Stimulated activated CD8-positive, alpha-beta memory T cell treated with anti-CD3 and anti-CD28 coated beads, Interleukin-7, amount 100 ng/mL, for 1 hour (primary cell): ENCODE measurements at places on chromosomes 6 and 20.

DNA sequence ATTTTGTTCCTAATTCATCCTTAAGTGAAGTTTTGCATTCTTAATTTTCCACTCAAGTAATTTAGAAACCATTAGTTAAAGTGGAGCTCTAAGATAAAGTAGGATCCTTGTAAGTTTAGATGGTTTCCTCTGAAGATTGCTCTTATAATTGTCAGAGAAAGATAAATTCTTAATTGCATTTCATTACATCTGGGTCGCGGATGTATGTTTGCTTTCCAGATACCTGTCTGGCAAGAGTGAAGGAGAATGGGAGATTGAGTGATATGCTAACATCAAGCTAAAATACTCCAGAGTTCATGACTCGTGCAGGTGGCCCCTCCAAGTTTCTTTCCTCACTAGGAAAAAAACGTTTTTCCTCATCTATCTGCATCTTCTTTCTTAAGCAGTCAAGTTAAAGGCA is 361.8 kb downstream of the DOK5 start:
- DNase-seq, result no peak

GRCh38 chr20:54566031-54566688 is 90.8 kb downstream of the DOK5 start:
- no peak for DNase-seq

DNA sequence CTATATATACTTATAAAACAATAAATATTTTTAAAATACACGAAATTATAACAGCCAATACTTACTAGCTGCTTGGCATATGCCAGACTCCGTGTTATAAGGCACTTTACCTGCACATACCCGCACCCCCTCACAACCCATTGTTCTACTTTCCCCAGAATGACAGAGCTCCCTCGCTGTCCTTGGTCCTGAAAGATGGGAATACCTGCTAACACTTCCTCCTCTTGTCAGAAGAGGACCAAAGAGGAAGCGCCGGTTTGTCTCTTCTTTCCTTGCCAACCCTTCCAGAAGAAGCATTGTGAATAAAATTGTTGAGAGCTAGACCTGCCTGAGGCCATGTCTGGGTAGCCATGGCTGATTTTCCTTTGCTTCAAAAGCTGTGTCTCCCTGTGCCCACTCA is 149.3 kb downstream of the PTPRT start:
- DNase-seq, result no peak

DNA sequence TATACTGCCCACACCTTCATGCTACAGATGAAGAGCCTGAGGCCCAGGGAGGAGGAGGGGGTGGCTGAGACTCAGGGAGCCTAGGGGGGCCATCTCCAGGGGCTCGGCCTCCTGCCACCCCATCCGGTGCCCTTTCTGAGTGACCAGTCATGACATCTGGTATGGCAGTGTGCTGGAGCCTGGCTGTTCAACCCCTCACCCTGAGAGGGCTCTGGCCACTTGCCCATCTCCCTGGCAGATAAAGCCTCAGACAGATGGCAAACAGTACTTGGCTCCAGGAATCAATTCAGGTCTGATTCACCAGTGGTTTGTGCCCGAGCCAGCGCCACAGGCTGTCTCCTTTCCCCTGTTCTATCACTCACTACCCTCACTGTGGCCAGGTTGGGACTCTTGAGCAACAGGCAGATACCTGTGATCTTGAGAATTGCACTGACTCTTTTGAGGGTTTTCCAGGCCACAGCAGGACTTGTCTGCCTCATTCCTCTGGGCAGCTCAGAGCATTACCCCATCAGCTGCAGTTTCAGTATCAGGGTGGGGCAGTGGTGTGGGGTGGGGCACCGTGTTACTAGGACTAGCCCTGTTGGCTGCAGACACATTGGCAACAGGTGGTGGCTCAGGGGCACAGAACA is 22.8 kb downstream of the SRSF3 start:
- DNase-seq, result no peak

- DNase-seq, result no peak
Measured at GRCh38 chr6:20740088-20740487, 205.8 kb downstream of the CDKAL1 start.

DNA sequence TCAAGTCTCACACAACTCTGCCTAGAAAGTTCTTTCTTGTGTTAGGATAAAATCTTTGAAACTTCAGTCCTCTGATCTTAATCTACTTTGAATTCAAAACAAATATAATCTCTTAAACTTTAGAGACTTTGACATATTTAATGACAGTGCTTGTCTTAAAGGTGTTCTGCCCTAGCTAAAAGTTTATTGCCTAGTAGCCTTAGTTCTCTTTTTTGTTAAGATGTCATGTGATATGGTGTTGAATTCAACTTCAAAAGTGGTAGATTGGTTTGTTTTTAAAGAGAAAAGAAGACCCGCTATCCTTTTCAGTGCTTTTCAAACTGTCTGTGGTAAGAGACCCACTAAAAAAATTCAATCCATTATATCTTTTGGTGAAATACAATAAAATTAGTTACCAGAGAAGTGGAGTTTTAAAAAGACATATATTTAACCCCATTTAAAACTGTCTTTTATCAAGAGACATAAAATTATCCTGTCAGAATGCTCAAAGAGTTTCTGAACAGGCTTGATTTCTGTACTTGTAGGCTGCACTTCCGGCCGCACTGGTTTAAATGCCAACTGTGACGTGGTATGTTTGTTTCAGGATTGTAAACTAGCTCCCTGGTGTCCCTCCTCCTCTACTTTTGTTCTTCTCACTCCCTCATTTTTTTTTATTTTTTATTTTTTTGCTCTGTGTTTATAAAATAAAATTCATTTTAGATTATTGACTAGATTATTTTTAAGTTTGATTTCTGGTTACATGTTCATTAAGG is 76.5 kb downstream of the QKI start:
- DNase-seq, result no peak

DNA sequence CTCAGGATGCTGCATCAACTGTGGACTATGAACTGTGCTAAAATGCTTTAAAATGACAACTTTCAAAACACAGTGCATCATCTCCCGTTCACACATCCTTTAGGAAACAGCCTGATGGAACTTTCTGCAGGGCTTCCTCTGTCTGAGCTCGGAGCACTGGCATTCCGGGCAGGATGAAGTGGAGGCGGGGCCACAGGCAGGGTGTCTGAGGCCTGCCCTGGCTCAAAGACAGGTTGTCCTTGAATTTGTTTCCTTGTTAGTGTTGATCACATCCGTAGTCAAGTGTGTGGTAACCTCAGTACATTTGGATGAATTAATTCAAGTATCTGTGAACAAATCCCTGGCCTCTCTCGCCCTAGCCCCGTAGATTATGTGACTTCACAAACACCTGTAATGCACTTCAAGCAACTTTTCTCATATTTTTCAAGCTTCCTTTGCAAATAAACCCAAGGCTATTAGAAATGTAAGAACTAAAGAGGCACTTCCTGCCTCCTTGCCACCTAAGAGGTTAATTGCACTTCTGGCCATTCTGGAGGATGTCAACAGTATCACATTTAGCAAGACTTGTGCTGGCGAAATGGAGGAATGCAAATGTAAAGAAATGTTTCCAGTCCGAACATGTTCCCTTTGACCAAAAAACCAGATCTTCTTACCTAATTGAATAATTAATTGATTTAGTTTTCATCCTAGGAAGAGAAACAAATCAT is 3.1 kb downstream of the CD93 start:
- DNase-seq, result no peak

GRCh38 chr6:8352335-8352965 is 82.9 kb downstream of the SLC35B3 start:
- DNase-seq, result no peak

GRCh38 chr6:72844614-72845013 is 222.8 kb downstream of the KCNQ5 start:
- no peak for DNase-seq

DNA sequence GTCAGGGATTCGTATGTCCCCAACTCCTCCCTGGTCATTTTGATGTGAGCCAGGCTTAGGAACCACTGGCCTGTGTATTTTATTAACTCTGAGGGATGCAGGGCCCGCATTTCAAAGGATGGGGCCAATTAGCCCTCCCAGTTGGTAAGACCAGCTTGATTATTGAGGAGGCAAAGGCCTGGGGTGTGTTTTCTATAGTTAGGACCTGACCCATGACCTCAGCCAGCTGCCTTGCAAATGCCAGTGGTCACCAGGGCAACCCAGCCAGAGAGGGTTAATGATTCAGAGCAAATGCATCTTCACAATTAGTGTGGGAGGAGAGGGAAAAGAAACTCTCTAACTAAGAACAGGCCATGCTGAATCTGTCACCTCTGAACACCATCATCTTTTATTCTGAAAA is 835.4 kb downstream of the MAFB start:
- no peak for DNase-seq

GRCh38 chr6:37308069-37308815 is 45.5 kb upstream of the RNF8 start:
- no peak for DNase-seq

DNA sequence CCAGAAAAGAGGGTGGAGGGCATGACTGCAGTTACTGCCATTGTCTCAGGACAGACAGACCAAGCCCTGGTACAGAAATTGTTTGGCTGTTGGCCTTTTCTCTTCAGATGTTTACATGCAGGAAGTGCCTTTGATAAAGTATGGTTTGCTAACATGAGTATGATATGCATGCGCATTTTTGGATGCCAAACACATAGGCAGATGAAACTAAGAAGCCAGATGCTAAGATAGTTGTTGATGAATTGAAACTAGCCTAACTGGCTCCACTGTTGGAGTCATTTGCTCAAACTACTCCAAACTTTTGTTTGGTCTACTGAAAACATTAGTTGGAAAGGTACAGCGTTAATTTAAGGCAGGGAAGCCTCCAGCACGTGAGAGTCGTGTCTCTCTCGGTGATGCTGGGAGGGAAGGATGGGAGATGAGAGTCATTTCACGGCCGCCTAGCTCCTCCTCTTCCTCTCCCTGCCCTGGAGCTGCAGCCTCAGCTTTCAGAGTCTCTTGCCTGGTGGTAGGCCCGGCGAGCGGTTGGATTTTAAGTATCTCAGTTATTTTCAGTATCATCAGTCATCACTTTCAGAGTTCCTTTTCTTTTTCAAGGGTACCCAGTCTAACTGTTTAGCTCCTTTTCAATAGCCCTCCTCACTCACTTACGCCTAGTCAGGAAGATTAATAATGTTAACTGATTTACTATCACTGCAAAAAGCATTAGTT is 29.7 kb downstream of the RREB1 start:
- DNase-seq, result no peak

- DNase-seq, result no peak
Measured at GRCh38 chr6:127737768-127738167, 160.8 kb downstream of the C6orf58 start.
